NCI-H1436 treated with DMSO at 0.1 percent for 48 hours (cell line): ENCODE measurements at places on chromosomes 2 and 18.

- no peak for DNase-seq
These were observed 10.0 kb downstream of the SUPT7L start for GRCh38 chr2:27653397-27653796.

- no peak for DNase-seq
These were observed 180.1 kb upstream of the OSR1 start for GRCh38 chr2:19538411-19538963.

GRCh38 chr2:62706721-62707521 lies 1.4 kb downstream of the EHBP1 start:
- no peak for DNase-seq

- DNase-seq, result no peak
These were observed 158.9 kb downstream of the LRRTM4 start for GRCh38 chr2:77363277-77363676.

DNA sequence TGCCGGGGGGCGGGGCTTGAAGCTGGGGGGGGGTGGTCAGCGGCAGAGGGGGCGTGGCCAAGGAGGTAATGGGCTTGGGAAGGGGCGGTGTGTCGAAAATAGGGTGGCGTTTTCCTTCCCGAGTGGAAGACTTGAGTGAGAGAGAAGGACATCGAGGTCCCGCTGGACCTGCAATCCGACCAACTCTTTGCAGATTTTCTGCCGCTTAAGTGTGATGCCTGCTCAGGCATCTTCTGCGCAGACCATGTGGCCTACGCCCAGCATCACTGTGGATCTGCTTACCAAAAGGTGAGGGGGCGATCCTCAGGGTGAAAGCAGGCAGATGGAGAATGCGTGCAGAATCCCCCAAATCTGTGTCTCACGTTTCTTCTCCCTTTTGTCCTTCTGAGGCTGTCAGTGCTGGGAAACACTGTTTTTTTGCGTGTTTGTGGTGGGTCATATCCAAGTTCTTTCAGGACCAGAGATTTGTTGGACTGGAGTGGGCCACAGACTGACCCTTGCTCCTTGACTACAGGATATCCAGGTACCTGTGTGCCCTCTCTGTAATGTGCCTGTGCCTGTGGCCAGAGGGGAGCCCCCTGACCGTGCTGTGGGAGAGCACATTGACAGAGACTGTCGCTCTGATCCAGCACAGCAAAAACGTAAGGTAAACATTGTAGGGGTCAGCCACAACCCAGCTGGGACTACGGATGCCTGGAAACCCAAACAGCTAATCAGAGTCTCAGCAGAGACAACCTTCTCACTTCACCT lies 727 bp downstream of the ZFAND2B start:
- DNase-seq, result no peak

DNA sequence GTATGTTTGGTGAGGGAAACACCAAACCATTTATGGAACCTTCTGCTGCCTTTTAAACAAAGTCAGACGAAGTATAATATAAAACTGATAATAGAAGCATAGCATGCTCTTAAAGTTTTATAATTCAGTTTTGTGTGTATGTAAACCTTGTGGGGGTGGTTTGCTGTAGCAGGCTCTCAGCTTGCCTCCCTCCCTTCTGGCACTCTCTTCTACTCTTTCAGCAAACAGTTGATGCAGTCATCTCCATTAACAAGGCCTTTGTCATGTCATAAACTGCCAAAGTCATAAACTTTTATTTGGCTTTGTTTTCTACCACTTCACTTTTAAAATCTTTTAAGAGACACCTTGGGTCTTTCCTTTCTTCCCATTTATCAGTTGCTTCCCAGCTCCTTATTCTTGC lies 448.2 kb upstream of the SETBP1 start:
- DNase-seq, result no peak

- DNase-seq, result no peak
These were observed 144.8 kb downstream of the CDH2 start for GRCh38 chr18:28032177-28032576.

DNA sequence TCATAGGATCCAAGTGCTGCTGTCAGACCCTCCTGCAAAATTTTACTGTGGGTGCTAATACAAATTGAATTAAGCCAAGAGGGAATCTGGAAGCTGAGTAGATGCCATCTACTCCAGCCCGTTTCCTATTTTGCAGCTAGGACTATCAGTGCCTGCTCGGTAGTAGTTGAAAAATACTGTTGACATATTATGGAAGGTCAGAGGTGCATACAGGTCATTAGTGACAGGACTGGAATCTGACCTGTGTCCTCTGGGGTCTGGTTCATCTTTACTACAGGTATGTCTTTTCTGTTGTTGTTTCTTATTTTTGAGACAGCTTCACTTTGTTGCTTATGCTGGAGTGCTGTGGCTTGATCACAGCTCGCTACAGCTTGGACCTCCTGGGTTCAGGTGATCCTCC lies 58.8 kb downstream of the MAP4K4 start:
- no peak for DNase-seq

GRCh38 chr2:85728883-85729824 lies 24.6 kb upstream of the ATOH8 start:
- no peak for DNase-seq

- no peak for DNase-seq
These were observed 108.9 kb downstream of the THSD7B start for GRCh38 chr2:136874258-136874657.

DNA sequence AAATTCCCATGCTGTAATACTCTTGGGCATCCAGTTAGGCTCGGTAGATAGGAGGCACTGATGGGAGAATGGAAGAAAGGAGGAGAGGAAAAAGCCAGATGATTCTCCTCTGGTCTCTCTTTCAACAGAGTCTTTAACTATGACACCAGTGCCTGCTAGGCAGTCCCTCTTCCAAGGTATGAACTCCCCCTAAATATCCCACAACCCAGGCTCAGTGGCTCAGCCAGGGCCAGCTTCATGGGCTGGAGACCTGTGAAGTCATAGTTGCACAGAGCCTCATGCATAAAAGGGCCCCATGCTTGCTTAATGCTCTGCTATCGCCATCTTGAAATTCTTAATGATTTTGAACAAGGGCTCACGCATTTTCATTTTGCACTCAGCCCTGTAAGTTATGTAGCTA lies 869.2 kb upstream of the GCFC2 start:
- no peak for DNase-seq

DNA sequence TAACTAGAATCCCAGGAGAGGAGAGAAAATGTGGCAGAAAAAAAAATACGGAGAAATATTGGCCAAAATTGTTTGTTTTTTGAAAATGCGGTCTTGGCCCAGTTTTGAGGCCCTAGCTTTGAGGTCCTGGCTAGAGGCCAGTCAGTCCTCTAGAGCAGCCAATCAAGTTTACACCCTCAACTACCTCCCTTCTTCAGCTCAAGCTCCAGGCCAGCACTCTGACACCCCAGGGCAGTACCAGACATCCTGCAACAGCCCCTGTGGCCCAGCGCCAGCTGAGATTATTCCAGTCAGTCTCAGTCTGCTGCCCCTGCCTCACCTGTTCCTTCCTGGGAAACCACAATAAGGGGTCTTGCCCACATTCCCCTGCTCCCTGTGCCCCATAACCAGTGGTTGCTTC lies 107.7 kb downstream of the UGGT1 start:
- DNase-seq, result no peak

- no peak for DNase-seq
These were observed 710.4 kb downstream of the RNF144A start for GRCh38 chr2:7627583-7627982.

DNA sequence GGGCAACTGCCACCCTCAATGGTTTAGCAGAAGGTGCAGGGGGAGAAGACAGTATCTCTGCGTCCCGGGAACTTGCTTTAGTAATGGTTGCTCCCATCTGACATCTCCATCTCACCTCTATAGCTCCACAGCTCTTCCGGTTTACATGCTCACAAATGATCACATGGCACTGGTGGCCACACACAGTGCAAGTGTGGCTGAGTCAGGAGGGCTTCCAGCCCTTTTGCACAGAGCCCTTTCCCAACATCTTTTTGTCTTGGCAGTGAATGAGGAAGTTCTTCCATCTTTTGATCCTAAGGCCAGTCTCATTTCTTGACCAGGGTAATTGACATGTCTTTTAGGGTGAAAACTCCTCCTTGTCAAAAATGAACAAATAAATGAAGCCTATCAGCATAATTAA lies 347.7 kb downstream of the LPIN1 start:
- DNase-seq, result no peak

DNA sequence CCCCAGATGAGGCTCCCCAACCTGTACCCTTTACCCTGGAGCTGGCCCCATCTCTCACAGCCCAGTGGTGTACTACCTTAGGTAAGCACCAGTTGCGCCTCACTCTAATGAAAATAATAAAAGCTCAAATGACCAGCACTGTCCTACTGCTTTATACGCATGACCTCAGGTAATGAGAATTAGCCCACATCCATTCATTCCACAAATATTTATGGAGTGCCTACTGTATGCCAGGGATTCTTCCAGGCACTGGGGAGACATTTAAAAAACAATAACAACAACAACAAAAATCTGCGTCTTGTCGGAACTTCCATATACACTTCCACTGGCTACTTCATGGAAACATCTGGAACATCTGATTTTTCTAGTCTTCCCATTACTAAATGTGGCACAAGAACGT lies 20.8 kb downstream of the HPCAL1 start:
- no peak for DNase-seq

DNA sequence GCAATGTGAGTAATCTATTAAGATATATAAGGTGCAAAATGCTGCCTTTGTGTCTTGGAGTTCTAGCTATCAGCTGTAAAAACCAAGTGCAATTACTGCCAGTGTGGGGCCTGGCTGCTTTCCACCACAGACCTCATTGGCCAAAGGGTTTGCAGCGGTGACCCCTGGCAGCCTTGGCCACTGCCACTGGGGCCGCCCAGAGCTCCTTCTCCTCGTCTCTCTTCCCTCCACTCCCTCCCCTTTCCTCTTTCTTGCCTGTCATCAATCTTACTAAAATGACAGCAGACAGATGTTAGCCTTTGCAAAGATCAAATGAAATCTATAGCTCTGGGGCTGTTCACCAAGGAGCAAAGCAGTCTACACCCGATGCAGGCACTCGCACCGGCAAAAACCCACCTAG lies 986.3 kb downstream of the BCL11A start:
- no peak for DNase-seq

DNA sequence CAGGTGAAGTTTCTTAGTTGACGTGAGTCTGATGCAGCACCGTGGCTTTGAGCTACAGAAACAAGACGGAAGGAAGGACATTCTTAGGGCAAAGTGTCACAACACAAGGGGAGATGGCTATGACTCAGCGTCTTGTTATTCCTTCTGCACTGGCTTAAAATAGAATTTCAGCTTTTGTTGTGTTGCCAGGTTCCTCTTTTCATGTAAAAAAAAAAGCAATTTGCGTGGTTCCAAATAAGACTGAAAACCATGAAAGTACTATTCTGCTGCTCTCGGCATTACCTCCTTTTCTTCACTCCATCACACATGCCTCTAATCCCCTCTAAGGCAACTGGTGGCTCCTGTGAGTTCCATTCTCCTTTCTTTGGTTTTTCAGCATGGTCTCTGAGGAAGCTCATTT lies 150.1 kb downstream of the ANTXR1 start:
- DNase-seq, result no peak

DNA sequence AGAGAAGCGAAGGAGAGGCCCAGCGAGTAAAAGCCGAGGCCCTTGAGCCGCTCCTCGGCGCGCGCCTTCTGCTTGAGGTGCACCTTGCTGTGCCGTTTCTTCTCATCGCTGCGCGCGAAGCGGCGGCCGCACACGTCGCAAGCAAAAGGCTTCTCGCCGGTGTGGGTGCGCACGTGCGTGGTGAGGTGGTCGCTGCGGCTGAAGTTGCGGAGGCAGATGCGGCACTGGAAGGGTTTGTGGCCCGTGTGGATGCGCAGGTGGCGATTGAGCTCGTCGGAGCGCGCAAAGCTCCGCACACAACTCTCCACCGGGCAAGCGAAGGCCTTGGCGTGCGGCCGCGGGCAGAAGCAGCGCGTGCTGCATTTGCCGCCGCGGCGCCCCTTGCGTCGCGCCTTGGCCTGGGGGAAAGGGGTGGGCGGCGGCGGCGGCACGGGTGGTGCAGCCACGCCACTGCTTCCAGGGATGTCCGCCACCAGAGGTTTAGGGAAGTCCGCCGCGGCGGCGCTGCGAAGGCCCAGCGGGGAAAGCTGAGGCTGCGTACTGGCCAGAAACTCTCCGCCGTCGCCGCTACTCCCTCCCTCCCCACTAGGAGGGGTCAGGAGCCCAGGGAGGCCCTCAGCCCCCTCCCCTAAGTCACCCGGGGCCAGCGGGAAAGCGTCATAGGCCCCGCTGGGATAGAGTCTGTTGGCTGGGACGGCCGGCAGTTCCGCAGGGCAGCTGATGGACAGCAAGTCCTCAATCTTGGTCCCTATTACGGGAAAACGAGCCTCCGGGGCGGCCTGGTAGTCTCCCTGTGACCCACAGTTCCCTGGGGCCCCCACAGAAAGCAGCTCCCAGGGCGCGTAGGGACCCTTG lies 1.7 kb downstream of the EGR4 start:
- DNase-seq, result no peak

DNA sequence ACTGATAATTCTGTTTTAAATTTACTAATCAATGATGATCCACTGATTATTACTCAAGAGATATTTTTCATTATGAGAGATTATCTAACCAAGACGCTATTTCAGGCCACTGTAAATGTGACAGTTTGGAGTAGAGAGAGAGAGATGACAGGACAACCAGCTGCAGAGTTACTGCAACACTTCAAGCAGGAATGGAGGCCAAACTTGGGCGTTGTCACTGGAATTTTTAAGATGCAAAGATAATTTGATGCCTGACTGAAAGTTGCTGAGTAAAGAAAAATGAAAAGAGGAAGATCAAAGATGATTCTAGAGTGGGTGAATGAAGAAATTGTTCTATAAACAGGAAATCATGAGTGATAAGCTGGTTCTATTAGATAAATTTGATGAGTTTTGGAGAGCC lies 1302.1 kb upstream of the TMEFF2 start:
- DNase-seq, result no peak

DNA sequence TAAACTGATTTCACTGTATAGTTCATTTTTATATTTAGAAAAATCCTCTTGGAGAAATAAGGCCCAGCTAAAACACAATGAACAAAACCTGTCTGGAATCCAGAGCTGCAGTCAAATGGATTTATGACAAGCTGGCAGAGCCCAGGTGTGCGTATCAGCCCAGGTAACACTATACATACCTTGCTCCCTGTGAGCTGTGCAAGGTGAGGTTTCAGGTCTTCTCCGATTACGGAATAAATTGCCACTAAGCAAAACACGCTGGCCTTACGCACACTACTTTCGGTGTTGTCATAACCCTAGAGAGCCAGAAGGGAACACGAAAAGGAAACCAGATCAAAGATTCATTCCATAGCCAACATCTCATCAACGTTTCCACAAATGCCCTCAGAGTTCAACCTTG lies 61.9 kb upstream of the TFCP2L1 start:
- DNase-seq, result no peak

- DNase-seq, result no peak
These were observed 236.0 kb upstream of the SPHKAP start for GRCh38 chr2:228417526-228417925.

DNA sequence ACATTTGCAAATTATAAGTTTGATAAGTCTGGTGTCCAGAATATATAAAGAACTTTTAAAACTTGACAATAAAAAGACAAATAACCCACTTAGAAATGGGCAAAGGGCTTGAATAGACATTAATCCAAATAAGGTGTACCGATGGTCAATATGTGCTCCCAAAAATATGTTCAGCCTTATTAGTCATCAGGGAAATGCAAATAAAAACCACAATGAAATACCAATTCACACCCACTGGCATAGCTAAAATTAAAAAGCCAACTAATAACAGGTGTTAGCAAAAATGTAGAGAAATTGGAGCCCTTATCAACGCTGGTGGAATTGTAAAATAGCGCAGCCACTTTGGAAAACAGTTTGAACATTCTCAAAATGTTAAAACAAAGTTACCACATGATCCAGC lies 79.0 kb upstream of the SCG2 start:
- DNase-seq, result no peak
